ENCODE measurements at places on chromosomes 3 and 15.

DNA sequence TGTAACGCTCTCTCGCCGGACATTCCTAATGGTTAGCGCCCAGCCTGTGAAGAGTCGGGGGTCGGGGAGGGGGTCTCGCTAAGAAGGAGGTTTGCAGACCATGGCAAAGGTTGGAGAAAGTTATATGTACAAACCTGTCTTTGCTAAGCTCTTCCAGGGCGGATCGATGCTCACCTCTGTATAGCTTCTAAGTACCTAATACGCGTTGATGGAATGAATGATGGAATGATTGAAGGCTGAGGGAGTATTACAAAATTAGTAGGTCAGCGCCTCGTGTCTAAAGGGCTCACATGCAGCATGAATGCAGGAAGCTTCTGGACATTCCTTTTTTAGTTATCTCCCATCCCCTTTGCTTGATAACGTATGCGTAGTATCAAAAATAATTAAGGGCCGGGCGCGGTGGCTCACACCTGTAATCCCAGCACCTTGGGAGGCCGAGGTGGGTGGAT lies 305 bp upstream of the KPNA1 start:
- DNase-seq, result no peak

DNA sequence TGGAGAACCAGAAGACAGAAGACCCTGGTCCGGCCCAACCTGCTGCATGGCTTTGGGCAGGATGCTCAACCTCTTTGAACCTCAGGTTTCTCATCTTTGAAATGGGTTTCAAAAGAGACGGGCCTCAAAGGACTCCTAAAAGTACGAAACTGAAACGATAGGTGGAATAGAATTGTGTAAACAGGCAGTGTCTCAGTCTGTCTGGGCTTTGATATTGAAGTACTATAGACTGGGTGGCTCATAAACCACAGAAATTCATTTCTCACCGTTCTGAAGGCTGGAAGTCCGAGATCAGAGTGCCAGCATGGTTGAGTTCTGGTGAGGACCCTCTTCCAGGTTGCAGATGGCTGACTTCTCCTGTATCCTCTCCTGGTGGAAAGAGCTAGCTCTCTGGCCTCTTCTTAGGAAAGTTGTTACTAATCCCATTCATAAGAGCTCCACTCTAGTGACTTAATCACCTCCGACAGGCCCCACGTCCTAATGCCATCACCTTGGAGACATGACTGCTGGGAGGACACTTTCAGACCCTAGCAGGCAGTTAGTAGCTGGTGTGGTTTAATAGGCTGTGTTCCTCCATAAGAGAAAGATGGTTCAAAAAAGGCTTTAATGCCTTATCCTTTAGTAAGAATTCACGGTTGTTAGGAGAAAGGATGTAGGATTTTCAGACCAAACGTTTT lies 35.7 kb downstream of the SSUH2 start:
- no peak for DNase-seq

GRCh38 chr15:51838270-51838669 lies 8.8 kb downstream of the TMOD3 start:
- no peak for DNase-seq

GRCh38 chr3:4596612-4597011 lies 103.5 kb downstream of the ITPR1 start:
- DNase-seq, result no peak

DNA sequence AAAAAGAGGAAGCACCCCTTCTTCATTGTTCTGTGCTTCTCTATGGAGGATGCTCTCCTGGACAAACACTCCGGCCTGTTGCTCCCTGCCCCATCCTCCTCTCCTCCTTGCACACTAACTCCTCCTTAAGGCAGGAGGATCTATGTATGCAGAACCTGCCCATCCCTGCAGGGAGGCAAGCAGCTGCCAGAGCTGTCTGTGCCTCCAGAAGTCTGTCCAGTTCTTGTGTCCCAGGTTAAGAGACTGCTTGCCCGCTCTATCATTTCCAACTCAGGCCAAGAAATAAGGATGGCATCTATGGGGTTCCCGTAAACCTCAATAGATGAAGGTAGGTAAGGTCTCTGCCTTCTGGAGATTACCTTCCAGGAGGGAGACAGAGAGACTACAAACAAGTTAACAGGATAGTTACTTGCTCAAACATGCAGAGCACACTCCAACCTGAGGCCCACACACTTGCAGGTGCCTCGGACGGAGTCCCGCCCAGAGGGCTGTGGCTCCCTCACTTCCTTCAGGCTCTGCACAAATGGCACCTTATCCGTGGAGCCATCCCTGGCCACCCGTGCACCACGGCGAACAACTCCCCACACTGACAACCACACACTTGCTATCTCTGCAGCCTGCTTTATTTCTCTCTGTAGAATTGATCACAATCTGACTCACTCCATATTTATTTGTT lies 6.9 kb downstream of the XXYLT1 start:
- DNase-seq, result no peak

DNA sequence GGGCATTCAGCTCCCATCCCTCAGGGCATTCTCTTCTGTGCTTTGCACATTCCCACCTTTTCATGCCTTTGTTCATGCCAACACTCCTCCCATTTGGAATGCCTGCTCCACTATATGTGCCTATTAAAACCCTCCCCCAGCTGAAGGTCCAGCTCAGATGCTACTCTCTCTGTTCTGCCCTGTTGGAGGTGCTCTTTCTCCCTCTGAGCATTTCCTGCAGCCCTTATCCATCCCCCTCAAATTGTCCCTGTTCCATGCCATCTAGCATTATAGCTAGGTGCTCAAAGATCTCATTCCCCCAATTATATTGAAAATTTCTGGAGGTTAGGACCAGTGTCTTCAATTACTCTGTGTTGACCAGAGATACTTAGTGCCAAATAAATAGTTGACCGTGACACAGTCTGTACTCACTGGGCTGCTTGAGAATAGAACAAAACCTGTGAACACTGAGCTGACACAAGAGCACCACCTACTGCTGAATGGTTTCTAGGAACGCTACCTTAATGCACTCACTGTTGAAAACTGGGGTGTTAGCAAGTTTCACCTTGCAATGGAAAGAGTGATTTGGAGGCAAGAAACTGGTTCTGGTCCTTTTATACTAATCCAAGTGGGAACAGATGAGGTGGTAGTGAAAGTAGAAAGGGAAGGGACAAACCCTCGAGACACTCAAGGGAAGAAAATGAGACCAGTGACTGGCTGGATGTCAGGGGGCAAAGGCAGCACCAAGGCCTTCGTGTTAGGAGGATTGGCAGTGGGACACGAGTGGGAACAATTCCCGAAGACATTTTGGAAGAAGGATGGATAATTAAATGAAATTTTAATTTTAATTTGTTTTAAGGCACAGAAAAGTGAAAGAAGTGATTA lies 289.8 kb upstream of the ROPN1 start:
- no peak for DNase-seq

GRCh38 chr3:180910823-180911222 lies 1.6 kb upstream of the FXR1 start:
- no peak for DNase-seq

GRCh38 chr3:118495206-118495605 lies 539.4 kb downstream of the IGSF11 start:
- no peak for DNase-seq

- DNase-seq, result no peak
Measured at GRCh38 chr3:149449799-149450198, 24.7 kb upstream of the TM4SF4 start.

DNA sequence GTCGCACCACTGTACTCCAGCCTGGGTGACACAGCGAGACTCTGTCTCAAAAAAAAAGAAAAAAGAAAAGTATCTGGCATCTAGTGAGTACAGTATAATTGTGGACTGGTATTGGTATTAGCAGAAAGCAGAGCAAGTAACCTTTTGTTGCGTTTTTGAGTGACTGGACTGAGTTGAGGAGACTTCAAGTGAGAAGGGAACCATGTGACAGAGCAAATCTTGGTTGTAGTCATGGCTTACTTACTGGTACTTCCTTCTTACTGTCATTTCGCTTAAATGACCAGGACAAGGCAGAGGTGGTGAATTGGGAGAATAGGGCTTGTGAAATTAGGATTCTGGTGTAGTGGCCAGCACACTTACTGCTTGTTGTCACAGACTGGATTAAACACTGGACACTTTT lies 20.6 kb downstream of the RTF1 start:
- no peak for DNase-seq

DNA sequence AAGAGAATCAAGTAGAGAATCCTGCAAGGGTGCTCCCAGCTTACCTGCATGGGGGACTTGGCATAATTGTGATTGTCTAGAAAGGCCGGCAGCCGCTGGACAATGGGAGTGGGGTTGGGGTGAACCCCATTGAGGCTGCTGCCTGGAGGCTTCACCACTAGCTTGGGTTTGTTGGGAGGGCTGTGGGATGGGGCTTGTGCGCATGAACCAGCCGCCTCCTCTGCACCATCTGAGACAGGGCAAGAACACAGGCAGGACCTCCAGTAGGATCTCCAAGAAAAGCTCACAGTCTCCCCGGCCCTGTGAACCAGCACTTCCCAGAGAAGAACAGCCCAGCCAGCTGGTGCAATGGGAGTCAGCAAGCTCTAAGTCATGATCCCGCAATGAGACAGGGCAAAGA lies 39.8 kb downstream of the SEMA3G start:
- DNase-seq, result no peak

GRCh38 chr3:46316206-46316605 lies 37.7 kb upstream of the CCR2 start:
- DNase-seq, result no peak

GRCh38 chr3:15229262-15229661 lies 23.2 kb downstream of the CAPN7 start:
- no peak for DNase-seq

GRCh38 chr3:31848911-31849310 lies 132.2 kb downstream of the OSBPL10 start:
- DNase-seq, result no peak

DNA sequence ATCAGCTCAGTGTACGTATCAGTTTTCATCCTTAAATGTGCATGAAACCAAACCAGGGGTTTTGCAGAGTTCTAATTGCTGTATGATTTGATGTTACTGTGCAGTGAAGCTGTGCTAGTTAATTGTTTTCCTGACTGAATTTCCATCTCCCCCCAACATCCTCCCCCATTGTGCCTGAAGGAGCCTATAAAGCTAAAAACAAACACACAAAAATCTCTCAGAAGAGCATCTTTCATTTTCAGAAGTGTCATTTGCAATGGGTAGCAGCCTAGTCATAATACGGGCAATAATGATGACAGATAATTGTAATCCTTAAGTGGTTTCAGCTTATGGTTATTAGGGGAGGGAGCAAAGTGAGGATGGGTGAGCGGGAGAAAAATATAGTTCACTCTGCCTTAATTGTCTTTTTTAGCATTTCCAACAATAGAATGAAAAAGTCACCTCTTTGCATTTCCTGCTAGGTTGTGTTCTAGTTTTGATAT lies 207.9 kb upstream of the TBL1XR1 start:
- no peak for DNase-seq

- DNase-seq, result no peak
Measured at GRCh38 chr3:195172039-195172684, 98.8 kb downstream of the XXYLT1 start.

DNA sequence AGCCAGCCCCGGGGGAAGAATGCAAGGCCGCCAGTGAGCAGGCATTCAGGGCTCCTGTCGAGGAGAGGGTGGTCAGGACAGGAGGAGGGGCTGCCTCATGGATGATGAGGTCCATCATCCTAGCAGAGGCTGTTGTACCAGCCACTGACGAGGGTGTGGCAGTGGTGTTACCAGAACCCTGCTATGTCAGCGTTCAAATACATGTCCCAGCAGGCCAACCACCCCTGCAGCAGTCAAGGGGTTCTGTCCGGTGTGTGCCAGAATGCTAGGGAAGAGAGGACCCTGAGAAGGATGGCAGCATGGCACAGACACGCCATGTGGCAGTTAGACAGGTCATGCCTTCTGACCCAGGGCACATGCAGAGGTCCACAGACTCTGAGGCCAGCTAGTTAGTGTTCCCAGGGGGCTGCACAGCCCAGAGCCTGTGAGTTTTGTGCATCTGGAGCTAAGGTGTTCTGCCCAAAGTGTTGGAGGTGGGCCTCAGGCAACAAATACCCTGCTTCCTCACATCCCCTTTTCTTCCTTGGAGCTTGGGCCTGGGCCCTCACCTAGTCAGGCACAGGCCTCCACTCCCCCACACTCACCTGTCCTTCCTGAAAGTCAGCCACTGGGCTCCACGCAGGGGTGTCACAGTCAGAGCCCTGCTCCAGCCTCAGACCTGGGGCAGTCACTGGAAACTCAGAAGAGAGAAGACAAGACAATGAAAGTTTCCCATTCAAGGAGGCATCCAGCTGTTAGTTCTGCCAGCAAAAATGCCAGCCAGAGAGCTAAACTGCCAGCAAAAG lies 7.8 kb downstream of the PAK6 start:
- DNase-seq, result no peak

GRCh38 chr3:48069339-48069738 lies 53.1 kb upstream of the MAP4 start:
- no peak for DNase-seq

GRCh38 chr3:24707936-24708335 lies 213.3 kb upstream of the THRB start:
- no peak for DNase-seq

DNA sequence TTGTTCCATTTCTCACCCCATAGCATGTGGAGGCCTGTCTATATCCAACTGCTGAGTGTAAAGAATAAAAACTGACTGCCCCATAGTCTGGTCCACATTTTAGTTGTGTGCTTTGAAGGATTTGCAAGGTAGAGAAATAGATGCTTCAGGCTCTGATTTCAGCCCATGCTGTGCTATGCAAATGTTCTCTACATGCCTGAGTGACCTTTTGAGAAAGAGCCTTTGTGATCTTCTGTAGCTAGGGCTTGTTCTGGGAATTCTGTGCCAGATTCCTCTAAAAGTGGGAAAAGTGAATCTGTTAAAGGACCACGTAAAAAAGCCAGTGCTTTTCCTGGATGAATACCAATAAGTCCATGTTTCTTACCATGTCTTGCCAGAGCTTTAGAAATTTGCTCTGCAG lies 5.2 kb downstream of the KCTD6 start:
- DNase-seq, result no peak

- DNase-seq, result no peak
Measured at GRCh38 chr3:82462977-82463376, 701.5 kb upstream of the GBE1 start.

DNA sequence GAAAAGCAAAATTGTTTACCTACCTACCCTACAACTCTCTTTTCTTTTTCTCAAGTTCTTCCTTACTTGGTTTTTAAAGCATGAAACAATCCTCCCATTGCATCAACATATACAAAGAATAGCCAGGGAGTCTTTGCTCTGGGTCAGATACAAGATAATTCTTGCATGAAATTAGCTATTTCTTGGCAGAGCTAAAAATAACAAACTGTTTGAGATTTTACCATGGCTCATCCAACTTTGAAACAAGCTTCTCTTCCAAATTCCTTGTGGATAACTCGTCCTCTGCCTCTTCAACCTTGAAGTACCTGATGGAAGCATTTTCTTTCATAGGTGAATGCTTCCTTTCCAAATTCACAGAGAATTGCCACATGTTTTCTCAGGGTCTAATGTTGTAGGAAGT lies 9.2 kb upstream of the CBLB start:
- DNase-seq, result no peak

GRCh38 chr3:143188881-143189280 lies 69.3 kb downstream of the CHST2 start:
- DNase-seq, result no peak

DNA sequence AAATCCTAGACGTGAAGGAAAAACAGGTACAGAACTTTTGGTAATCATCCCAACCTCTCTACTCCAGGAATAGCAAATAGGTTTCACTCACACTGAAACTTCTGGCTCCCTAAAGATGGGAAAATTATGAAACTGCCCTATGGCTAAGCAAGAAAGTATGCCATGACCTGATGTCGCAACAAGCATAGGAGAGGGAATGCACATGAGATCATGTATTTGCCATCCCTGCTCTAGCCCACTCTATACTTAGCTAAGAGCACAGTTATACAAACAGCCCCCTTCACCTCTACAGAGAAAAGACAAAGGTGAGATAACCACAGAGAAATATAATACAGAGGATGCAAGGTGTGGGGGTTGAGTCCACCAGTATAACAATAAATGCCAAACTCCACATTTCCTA lies 102.7 kb downstream of the TBC1D5 start:
- DNase-seq, result peak; percentile 80

All from AG04450 (cell line).